CD4-positive, alpha-beta T cell treated with Interferon gamma for 1 hour (primary cell): ENCODE measurements at places on chromosomes 6 and 20.

GRCh38 chr6:95186710-95187109, 390.6 kb upstream of the MANEA start:
- DNase-seq = no peak

DNA sequence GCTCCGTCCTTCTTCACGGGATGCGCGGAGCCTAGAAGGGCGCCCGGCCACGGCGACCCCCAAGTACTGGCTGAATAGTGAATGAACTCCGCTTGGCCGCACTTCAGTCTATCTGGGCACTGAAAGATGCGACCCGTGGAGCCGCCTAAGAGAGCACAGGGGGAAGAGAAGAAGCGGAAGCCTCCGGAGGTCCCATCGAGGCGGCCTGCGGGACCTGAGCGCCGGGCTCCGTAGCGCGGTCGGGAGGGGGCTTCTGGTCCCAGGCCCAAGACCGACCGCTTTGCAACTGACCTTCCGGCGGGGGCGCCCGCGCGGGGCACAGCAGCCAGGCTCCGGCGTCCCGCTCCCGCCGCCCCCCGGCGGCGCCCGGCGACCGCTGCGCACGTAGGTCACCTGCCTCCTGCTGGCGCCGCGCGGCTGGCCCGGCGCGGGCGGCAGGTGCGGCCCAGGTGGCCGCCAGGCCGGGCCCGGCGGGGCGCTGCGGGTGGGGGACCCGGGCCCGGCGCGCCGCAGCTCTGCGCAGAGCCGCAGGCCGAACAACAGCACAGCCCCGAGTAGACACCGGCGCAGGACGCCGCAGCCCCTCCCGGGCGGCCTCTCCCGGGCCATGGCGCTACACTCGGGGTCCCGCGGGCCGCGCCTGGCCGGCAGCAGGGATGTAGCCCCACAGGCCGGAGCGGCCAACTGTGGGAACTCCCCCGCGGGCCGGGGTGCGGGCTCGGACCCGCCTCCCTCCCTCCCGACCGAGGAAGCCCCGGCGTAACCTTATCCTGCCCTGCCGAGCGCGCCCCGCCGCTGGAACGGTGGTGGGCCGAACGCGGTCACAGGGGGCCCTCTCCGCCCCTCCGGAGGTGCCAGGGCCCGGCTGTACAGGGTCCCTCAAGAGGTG, at the start of gene METTL24:
TSS of gene METTL24 (minus strand) at position 686 of the 889 bp plus-strand sequence. CDS start at position 609, 77 bp downstream.
- DNase-seq = peak; percentile 9

DNA sequence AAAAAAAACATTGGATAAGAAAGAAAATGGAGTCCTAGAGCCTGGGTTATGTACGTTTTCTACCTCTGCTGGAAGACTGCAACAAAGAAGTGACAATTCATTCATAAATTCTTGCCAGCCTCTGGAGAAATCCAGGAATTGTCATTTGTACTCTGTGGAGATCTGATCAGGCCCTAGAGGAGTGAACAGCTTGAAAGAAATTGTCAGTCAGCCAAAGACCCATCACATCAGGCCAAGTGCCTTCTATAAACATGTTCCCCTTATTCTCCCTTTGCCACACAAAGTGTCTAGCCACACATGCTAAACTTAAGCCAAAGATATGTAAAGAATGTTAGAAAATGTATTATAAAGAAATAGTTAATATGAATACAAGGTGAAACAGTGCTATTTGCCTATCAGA, 152.4 kb downstream of the ADAT2 start:
- no peak for DNase-seq

- no peak for DNase-seq
Measured at GRCh38 chr20:60063048-60063451, 104.8 kb downstream of the CDH26 start.

GRCh38 chr6:20790032-20790791, 256.0 kb downstream of the CDKAL1 start:
- DNase-seq = no peak

DNA sequence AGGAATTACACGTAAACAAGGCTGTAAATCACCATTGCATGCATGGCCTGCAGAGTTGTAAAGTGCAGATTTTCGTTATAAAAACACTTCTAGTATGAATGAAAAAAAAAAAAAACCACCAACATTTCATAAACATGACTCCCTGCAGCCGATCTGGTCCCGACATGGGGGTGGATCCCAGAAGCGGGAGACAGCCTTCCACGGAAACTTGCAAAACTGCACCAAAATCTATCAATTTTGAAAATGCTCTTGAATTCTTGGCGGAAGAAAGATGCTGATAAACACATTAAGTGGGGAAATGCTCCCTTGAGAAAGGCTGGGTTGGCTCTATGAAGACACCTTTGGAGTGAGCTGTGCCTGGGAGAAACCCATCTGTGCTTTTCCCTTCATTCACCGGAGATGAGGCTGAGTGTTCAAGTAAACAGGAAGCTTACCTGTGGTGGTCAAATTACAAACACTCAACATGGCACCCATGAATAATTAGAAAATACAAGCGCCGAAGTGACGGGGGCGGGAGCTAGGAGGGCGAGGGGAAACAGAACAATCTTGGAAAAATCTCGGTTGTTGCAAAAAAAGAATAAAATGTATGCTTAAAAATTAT, 845 bp upstream of the ANKRD60 start:
- DNase-seq = no peak

GRCh38 chr20:61556111-61556510, 304.1 kb downstream of the CDH4 start:
- DNase-seq = no peak

GRCh38 chr6:131182991-131183425, 47.7 kb downstream of the AKAP7 start:
- DNase-seq = no peak

GRCh38 chr6:14379568-14379967, 262.0 kb downstream of the CD83 start:
- no peak for DNase-seq

DNA sequence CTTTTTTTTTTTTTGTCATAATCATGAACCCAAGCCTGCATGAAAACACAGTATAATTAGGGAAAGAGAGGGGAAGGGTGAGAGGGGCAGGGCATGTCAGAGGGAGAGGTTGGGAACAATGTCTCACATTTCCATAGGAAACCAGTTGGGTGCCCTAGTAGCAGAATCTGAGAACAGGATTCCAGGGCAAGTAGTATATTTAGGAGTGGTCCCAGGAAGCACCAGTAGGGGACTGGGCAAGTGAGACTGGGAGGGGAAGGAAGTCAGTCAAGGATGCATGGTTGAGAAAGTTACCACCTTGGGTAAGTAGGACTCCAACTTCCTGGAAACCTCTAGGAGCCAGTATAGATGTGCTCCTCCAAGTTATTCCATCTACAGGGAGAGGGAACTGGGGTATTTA, 88.6 kb upstream of the MAFB start:
- DNase-seq = no peak

DNA sequence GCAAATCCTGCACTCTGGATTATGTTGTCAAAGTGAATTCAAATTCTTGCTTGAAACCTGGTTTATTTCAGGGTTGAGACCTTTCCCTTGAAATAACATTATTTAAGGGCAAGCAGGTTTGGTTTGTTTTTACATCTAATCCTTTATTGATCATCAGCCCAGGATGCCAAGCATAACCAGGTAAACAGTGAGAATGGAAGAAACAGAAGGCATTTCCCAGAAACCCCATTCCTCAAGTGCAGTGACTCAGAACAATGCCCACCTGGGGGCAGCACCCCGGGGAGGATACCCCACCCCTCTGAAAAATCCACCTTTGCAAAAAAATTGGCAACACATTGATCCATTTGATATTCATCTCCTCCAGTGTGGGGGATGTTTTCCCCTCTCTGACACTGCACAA, 32.5 kb downstream of the POFUT1 start:
- no peak for DNase-seq
